ENCODE measurements at places on chromosomes 13 and 19.

GRCh38 chr19:10190026-10190425, 4.7 kb downstream of the DNMT1 start:
- no peak for DNase-seq

DNA sequence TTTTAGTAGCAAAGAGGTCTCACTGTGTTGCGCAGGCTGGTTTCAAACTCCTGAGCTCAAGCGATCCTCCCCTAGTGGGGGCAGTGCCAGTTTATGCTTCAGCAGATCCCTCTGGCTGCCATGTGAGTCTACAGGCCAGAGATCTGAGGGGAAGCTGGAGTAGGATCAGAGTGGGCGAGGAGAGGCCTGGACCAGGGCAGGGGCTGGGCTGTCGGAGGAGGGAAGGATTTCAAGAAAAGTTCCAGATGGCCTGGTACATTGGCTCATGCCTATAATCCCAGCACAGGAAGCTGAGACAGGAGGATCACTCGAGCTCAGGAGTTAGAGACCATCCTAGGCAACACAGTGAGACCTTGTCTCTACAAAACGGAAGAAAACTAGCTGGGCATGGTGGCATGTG, 9.8 kb downstream of the DHX34 start:
- no peak for DNase-seq

- DNase-seq: no peak
Observed at GRCh38 chr13:71611292-71611691, 255.7 kb downstream of the DACH1 start.

DNA sequence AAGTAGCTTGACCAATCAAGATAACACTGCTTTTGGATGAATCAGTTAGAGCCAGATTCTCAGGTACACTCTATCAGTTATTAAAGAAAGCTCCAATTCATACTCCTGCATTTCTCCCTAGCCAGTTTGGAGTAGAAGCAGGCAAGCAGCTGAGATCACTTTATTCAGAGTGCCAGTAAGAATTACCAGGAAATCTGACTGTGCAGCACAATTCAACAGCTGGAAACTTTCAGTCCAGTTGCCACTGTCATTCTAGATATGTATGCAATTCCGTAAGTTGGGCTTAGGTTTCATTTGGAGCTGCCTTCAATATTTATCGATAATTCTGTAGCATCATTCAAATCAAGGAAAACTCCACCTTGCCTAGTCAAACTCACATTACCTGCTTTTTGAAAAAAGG, 2625.6 kb upstream of the PCDH20 start:
- no peak for DNase-seq

GRCh38 chr13:33245505-33246158, 39.9 kb downstream of the STARD13 start:
- no peak for DNase-seq

- DNase-seq: no peak
Observed at GRCh38 chr19:4329858-4330257, 8.8 kb downstream of the STAP2 start.

GRCh38 chr13:114341003-114341777, 26.9 kb downstream of the CHAMP1 start:
- DNase-seq: no peak

GRCh38 chr13:96809366-96810096, 184.7 kb downstream of the OXGR1 start:
- DNase-seq: no peak

DNA sequence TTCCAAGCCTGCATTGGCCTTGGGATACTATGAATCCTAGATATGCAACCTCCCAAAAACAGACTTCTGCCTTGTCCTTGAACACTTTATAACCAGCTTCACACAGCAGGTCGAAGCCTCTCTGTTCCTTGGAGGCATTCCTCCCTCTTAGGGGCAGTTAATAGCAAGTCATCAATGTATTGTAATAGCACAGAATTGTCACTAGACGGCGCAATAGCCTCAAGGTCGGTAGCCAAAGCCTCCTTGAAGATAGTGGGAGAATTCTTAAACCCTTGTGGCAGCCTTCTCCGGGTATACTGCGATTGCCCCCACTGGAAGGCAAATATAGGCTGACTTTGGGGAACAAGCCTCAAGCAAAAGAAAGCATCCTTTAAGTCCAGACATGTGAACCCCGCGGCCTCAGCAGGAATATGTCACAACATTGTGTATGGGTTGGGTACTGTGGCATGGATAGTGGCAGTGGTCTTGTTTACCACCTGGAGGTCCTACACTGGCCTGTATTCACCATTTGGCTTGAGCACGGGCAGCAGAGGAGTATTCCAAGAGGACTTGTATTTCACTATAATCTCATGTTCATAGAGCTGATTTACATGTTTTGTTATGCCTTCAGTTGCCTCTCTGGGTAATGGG, 61.1 kb downstream of the ZNF431 start:
- DNase-seq: no peak

DNA sequence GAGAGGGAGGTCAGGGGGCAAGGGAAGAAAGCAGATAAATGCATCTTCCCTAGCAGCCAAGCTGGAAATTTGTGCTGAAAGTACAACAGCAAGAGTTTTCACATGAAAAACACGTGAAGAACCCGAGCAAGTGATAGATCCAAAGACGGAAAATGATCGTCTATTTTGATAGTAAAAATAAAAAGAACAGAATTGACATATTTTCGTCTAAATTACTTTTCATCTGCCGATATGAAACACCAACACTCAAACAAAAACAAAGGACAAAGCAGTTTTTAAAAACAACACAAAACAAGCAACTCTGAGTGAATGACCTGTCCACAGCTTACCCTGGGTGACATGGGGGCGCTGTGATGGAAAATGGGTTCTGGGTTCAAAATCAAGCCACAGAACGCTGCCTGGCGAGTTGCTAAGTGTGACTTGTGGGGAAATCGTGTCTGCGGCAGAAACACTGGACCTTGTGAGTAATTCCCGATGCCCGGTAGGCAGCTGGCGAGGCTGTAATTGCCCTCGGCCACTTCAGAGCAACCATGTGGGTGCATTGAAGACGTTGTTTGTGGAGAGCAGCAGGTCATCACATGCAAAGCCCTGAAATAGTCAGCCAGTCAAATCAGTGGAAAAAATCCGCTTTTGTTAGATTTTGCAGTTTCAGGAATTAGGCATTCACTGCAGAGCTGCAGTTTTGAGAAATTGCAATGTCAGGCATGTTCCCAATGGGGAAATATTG, 7.4 kb downstream of the SOX1 start:
- no peak for DNase-seq
